ENCODE measurements at places on chromosomes 6 and 20.

GRCh38 chr20:3876676-3877075, 12.5 kb upstream of the PANK2 start:
- no peak for DNase-seq

GRCh38 chr6:33201147-33201545, 479 bp downstream of the SLC39A7 start:
- no peak for DNase-seq

DNA sequence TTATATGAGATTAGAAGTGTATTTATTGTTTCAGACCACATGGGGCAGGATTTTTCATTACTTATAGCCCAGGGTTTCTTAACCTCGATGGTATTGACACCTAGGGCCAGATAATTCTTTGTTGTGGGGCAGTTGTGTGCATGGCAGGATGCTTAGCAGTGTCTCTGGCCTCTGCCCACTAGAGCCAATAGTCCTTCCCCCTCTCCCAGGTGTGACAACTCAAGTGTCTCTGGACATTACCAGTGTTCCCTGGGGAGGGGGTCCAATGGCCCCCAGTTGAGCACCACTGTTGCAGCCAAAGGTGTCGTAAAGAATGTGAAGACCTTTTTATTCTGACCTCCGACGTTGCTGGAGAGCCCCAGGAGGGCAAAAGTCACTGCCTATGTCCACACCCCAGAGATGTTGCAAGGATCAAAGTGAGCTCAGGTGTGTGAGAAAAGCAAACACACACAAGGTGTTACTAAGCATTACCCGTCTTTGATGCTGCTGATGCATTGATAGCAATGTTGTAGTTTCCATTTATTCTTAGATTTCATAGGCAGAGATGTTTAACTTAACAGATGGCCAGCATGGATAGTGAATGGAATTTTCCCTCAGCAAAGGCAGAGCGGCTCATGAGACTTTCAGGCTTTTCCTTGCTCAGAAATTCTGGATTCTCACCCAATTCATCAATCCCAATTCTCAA, 22.2 kb downstream of the BANF2 start:
- DNase-seq, result no peak

DNA sequence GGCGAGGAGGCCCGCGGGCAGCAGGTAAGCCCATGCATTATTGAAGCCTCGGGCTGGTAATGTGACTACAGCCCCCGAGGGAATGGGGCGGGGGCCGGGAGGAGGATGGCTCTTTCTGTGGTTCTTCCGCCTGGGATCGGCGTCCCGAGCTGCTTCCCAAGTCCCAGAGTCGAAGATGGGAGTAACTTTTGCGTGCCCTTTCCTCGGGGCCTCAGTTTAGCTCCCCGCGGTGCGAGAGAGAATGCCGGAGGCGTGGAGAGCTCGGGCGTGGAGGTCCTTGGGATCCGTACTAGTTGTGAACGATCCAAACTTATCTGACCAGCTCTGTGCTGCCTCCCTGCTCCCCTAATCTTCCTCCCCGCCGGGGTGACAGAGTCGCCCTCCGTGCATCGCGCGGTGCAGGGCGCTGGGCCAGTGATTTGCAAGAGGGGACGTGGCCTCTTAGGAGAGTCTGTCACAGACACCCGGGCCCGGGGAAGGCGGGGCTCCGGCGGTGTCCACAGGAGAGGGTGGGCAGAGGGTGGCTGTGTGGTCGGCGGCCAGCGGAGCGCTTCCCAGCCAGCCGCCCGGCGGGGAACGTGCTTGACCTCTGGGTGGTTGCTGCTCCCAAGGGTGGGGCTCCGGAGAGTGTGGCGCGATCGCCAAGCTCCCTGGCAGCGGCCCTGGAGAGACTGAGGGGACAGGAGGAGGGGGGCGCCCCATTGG, 815 bp downstream of the UTRN start:
- DNase-seq, result peak; percentile 92

DNA sequence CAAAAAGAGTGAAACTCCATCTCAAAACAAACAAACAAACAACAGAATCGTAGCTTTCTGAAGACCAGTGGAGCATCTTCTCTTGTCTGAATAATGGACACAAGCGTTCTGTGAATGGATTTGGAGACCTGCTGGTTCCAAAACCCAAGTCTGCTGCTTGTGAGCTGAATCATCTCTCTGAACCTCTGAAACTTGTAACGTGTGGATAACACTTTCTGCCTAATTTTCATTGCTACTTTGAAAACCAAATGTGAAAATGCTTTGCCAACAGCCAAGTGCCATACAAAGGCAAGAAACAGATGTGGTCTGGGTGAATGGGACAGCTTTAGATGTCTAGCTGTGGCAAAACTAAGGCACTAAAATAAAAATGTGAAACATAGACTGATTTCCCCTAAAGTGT, 44.3 kb downstream of the PHACTR1 start:
- DNase-seq, result no peak

DNA sequence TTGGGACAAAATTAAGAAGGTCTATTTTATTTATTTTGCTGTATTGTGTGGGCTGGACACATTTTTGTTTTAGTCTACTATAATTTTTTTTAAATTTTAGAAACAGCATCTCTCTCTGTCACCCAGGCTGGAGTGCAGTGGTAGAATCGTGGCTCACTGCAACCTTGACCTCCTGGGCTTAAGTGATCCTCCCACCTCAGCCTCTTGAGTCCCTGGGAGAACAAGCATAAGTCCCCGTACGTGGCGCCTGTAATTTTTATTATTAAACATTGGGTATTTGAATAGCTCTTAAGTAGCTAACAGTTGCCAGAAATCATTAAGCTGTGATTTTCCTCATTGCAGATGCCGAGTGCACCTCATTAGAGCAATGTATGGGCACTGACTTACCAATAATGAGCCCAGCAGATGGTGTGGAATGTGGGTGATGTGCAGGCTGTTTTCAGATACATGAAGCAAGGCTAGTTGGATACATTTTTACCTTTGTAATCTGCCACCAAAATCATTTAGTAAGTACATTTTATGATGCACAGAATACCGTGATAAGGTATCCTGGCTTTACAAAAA, 10.3 kb upstream of the MAS1 start:
- DNase-seq, result no peak

DNA sequence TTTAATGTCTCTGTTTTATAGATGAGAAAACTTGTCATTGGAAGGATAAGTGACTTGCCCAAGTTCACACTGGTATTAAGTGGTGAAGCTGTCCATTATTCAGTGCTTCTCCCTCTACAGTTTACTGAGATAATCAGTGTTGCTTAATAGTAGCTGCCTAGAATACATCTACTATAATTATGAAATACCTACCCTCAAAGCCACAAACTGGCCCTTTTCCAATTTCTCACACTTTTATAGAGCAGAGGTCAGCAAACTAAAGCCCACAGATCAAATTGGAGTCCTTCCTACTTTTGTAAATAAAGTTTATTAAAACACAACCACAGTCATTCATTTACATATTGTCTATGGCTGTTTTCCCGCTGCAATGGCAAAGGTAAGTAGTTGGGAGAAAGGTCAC, 73.5 kb downstream of the EYS start:
- DNase-seq, result no peak

DNA sequence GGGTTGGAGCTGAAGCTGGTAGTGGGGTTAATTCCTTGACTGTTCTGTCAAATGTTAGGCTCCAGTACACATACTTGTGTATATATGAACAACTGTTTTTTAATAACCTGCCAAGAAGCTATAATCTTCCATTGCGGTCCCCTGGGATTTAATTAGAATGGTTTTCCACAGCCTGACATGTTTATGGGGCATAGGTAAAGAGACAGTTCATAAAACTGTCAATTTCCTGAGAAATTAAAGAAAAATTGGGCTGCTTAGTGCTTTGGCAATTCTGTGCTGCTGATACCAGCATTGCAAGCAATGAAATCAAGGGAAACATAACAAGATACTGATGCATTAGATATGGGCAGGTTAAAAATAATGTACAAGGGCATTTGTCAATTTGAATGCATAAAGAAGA, 314.1 kb upstream of the SLC35B3 start:
- no peak for DNase-seq

GRCh38 chr6:89613790-89614189, 24.8 kb downstream of the LYRM2 start:
- DNase-seq, result no peak

DNA sequence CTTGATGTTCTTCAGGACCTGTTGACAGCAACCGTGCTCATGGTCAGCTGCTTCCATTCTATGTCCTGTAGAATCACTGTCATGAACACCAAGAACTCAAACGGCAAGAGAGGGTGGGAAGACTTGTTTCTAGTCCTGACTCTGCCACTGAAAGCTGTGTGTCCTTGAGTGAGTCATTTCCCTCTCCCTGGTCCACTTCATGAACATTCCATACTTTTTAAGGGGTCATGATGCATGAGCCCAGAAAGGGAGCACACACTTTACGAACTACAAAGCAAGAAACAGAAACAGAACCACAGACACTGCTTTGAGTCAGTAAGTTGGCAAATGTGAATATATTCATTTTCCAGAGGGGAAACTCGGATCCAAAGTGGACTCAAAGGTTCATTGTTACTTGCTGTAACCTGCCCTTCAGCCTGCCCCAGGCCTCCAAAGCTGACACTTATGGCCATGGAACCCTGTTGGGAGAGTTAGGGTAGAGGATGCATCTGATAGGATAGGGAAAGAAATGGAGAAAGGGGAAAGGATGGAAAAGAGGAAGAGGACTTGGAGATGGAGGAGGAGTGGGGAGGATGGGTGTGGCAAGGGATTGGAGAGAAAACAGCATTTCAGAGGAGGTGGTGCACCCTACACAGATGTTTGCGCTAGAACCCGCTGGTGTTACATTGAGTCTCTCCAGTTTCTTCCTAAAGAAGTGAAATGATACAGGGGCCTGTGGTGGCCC, 129.8 kb downstream of the FOXO3 start:
- DNase-seq, result no peak

DNA sequence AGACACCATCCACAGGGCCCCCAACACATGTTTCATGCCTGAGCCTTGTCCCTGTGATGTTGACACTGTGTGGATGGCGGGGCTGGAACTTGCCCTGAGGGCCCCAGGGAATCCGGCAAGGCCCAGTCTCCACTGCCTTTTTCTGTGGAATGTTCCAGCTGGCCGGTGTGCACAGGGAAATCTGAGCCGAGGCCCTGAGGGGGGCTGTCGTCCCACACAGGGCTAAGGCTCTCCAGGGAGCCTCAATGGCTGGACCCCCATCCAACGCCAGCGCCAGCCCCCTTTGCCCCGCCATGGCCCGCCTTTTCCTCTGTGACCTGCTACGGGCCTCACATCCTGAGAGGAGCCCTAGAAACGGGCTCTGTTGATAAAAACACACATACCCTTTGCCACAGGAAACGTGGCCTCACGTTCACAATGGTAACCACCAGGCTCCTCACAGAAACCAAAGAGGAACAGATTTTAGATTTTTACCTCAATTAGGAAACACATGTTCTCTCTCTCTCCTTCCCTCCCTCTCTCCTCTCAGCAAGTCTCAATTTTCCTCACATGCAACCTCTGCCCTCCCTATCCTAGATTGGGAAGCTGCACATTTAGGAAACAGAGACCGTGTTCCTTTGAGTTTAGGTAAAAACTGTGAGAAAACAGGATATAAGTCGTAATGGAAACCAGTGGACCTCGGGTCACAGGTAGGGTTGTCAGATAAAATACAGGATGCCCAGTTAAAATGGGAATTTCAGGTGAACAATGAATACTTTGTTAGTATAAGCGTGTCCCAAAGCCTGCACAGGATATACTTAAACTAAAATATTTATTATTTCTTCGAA, 13.7 kb upstream of the ZNF831 start:
- DNase-seq, result no peak

- no peak for DNase-seq
Measured at GRCh38 chr20:36225666-36226065, 10.6 kb upstream of the AAR2 start.

- DNase-seq, result no peak
Measured at GRCh38 chr20:47886454-47887041, 101.3 kb upstream of the SULF2 start.

DNA sequence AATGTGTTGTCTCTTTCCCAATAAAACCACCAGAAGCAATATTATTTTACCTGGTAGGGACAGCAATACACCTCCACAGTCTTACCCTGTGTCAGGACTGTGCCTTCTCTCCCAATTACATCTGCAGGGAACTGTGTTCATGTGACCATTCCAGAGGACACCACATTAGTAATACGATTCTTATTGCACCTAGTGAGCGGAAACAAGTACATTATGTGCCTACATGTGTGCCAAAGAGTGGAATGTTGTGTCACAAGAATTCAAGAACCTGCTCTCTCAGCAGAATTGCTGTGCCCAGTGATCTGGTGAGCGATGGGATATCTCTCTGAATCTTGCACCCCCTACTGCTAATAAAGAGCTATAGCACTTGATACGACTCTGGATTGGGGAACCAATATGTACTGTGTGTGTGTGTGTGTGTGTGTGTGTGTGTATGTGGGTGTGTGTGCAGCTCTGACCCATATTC, 57.4 kb upstream of the FOXC1 start:
- DNase-seq, result no peak

GRCh38 chr6:88655586-88655985, 307.8 kb downstream of the RNGTT start:
- DNase-seq, result no peak

All from tibial artery (tissue), 4 donors.